ENCODE measurements at places on chromosomes 3 and 15.

DNA sequence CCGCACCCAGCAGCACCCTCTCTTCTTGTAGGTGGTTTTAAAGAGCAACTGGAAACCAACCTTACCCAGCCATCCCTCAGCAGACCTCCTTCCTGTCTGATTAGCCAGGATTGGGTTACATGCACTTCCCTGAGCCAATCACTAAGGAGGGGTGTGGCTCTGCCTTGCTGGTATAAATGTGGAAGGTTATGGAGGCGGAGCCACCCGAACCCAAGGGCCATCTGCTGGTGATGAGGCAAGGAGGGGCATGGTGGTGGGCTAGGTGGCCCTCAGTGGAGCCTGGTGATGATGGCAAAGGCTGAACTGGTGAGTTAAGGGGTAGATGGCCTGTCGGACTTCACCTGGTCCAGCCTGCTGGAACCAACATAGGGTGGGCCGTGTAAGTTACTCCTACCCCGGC is 39.8 kb downstream of the CCDC33 start:
- no peak for DNase-seq

- DNase-seq, result no peak
Observed at GRCh38 chr3:161351330-161351729, 20.0 kb downstream of the SPTSSB start.

DNA sequence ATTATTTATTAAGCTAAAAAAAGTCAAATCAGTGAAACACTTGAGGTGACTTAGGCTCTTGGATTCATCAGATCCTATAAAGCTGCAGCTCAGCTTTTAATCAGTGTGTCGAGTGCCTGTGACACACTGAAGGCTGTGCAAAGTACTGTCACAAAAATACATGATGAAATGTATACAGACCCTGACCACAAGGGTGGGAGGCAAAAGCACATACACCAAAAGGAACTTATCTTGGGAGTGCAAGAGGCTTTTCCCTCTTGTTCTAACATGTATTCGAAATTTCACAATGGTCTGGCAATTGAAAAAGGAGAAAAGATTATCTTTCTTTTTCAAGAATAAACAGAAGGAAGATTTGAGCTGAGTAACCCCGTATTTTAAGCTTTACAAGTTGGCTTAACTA is 35.9 kb downstream of the VGLL4 start:
- DNase-seq, result no peak

GRCh38 chr3:115688418-115688817 is 65.1 kb downstream of the GAP43 start:
- DNase-seq, result no peak

DNA sequence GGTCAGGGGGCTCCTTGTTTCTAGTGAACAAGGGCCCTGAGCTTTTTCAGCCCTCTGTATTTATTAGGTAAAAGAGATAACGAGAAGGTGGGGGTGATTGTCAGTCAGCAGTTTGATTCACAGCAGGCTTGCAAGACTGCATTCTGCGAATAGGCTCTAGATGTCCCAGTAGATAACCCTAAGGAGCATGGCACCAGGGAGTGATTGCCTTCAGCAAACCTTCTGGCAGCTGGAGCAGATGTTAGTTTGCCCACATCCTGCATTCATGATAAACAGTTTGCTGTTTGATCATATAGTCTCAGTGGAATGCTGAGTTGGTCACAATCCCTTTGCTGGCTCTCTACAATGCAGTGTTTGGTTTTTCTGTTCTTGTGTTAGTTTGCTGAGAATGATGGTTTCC is 161.3 kb upstream of the GADL1 start:
- DNase-seq, result no peak

- DNase-seq, result no peak
Observed at GRCh38 chr3:9384141-9384828, 13.1 kb upstream of the SETD5 start.

GRCh38 chr3:137242836-137243400 is 285.1 kb downstream of the IL20RB start:
- no peak for DNase-seq

DNA sequence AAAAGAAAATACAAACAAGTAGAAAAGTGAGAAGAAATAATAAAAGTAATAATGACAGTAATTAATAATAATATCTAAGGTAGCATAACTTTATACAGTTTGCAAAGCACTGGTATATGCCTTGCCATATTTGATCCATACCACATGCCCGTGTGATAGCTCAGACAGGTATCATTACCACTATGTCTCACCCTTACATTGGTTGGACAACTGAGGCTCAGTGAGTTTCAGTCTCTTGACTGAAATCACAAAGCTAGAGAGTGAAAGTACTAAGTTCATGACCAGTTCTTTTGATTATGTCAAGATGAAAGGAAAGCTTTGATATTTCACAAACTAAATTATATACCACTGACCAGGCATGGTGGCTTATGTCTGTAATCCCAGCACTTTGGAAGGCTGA is 408.9 kb downstream of the GAP43 start:
- no peak for DNase-seq

- DNase-seq, result no peak
Observed at GRCh38 chr3:73107676-73108187, 46.3 kb downstream of the EBLN2 start.

DNA sequence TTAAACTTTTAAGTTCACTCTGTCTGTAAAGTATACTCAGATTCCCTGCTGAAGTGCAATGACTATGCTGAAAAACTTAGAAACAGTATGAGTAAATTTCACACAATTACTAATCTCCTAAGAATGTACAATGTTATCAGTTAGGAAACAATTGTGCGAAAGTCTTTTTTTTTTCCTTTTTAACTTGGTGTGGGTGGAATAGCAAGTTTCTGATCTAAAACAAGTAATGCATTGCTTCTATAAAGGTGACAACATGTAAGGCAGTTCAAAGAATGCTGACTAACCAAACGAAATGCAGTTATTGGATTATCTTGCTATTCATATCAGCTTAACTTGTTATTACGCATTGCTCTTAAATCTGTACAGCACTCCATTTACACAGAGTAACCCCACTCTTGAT is 19.3 kb upstream of the SLC12A8 start:
- no peak for DNase-seq

- no peak for DNase-seq
Observed at GRCh38 chr15:66169625-66170024, 83.9 kb downstream of the MEGF11 start.

DNA sequence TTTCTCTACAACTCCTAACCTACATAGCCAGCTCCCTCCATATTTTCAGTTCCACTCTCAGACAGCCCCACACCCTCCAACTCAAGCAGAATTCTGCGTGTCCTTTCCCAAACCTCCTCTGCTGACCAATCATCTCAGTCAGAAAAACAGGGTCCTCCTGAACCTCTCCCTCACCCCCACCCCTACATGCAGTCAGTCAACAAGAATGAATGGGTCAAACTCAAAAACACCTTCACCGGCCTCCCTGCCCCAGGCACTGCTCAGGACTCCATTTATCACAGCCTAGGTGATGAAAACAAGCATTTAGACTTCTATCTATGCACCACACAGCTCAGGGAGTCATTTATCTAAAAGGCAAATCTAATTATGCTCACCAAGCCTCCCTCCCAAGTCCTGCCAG is 32.4 kb downstream of the MYL3 start:
- DNase-seq, result no peak

GRCh38 chr15:31049111-31049510 is 52.4 kb downstream of the TRPM1 start:
- no peak for DNase-seq

- no peak for DNase-seq
Observed at GRCh38 chr3:192010490-192010889, 549.5 kb downstream of the PYDC2 start.

GRCh38 chr3:30657914-30658313 is 51.5 kb downstream of the TGFBR2 start:
- DNase-seq, result peak; percentile 50
